ENCODE measurements at places on chromosomes 5 and 9.

DNA sequence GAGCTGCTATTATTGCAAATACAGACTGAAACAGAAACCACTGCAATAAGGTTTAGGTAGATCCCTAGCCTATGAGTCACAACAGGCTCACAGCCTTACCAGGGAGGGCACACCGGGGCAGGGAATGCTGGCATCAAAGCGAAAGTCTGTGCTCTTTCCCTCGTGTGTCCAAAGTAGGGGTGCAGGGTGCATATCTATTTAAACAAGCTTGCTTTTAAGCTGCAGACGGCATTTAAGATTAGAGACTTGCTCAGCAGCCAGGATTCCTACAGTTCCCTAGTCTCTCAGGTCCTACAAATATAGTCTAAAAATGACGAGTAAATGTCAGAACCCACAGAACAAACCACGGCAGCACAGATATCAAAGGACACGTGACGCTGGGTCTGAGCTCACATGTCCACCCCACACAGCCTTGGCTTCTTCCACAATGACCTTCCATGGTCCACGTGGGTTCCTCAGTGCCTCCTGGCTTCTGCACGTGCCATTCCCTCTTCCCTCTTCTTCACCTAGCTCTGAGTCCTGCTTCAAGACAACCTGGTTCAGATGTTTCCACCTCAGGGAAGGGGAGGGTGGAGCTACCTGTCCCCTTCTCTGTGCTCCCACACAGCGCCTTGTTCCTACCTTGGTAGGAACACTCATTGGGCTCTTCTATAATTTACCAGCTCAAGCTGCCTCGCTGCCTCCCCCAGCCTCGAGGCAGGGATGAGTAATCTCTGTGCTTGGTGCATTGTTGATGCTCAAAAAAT, 193.2 kb downstream of the MAPKAP1 start:
- H3K36me3 ChIP-seq, result no peaks in the 10 kb centered on the region
- H3K27ac ChIP-seq, result peak overlapping the region; percentile 21
- H3K27me3 ChIP-seq, result no peaks in the 10 kb centered on the region
- peaks cover 14% of the 10 kb centered on the region for H3K4me1 ChIP-seq
- no peak for DNase-seq
- peak overlapping the region; percentile 20 for H3K4me3 ChIP-seq

GRCh38 chr9:112034216-112034611, 137.6 kb downstream of the UGCG start:
- H3K27me3 ChIP-seq, result no peaks in the 10 kb centered on the region
- peaks cover 77% of the 10 kb centered on the region for H3K4me1 ChIP-seq
- peaks cover 46% of the 10 kb centered on the region for H3K36me3 ChIP-seq
- H3K27ac ChIP-seq, result peak overlapping the region; percentile 58
- no peak for DNase-seq

- H3K27ac ChIP-seq, result no peak within 1 kb of the TSS
- peaks cover 2% of the 10 kb centered on the region for H3K36me3 ChIP-seq
- peaks cover 62% of the 10 kb centered on the region for H3K27me3 ChIP-seq
- H3K4me1 ChIP-seq, result peaks cover 7% of the 10 kb centered on the region
- DNase-seq, result peak; percentile 69
These were observed at the start of gene ROR2 for GRCh38 chr9:91949946-91950664. TSS of gene ROR2 (minus strand) at chr9:91950228.

DNA sequence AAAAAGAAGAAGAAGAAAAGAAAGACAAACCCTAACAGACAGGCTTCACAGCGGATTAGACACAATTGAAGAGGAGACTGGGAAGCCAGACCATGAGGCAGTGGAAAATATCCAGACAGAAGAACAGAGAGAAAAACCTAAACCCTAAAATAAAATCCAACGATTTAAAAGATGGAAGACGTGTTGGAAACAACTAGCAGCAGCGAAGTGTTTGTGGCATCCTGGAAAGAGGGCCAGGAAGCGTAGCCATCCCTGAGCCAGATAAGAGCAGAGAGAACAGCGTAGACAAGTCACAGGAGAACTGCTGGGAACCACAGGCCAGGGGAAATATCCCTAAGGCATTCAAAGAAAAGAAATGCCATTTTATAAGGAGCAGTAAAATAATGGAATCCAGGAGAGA, 39.7 kb upstream of the NKD2 start:
- peak overlapping the region; percentile 5 for H3K27ac ChIP-seq
- H3K27me3 ChIP-seq, result peaks cover 50% of the 10 kb centered on the region
- H3K4me3 ChIP-seq, result peak overlapping the region; percentile 7

- H3K27ac ChIP-seq, result no peak overlapping the region
- DNase-seq, result no peak
These were observed 521.9 kb downstream of the TLE4 start for GRCh38 chr9:80093695-80094094.

- H3K27ac ChIP-seq, result no peak overlapping the region
- DNase-seq, result no peak
- no peaks in the 10 kb centered on the region for H3K36me3 ChIP-seq
- no peaks in the 10 kb centered on the region for H3K27me3 ChIP-seq
- H3K4me3 ChIP-seq, result no peak overlapping the region
These were observed 307.2 kb downstream of the MTRR start for GRCh38 chr5:8176101-8176693.

GRCh38 chr5:127233590-127233989, 57.0 kb upstream of the MEGF10 start:
- H3K4me3 ChIP-seq, result no peak overlapping the region
- no peaks in the 10 kb centered on the region for H3K36me3 ChIP-seq
- peaks cover 16% of the 10 kb centered on the region for H3K4me1 ChIP-seq
- H3K27me3 ChIP-seq, result no peaks in the 10 kb centered on the region
- no peak overlapping the region for H3K27ac ChIP-seq

GRCh38 chr9:73154271-73154670, 2.6 kb downstream of the ANXA1 start:
- H3K36me3 ChIP-seq, result peaks cover 35% of the 10 kb centered on the region
- no peak for DNase-seq
- H3K4me1 ChIP-seq, result peaks cover 77% of the 10 kb centered on the region
- no peaks in the 10 kb centered on the region for H3K27me3 ChIP-seq
- peak overlapping the region; percentile 88 for H3K4me3 ChIP-seq

DNA sequence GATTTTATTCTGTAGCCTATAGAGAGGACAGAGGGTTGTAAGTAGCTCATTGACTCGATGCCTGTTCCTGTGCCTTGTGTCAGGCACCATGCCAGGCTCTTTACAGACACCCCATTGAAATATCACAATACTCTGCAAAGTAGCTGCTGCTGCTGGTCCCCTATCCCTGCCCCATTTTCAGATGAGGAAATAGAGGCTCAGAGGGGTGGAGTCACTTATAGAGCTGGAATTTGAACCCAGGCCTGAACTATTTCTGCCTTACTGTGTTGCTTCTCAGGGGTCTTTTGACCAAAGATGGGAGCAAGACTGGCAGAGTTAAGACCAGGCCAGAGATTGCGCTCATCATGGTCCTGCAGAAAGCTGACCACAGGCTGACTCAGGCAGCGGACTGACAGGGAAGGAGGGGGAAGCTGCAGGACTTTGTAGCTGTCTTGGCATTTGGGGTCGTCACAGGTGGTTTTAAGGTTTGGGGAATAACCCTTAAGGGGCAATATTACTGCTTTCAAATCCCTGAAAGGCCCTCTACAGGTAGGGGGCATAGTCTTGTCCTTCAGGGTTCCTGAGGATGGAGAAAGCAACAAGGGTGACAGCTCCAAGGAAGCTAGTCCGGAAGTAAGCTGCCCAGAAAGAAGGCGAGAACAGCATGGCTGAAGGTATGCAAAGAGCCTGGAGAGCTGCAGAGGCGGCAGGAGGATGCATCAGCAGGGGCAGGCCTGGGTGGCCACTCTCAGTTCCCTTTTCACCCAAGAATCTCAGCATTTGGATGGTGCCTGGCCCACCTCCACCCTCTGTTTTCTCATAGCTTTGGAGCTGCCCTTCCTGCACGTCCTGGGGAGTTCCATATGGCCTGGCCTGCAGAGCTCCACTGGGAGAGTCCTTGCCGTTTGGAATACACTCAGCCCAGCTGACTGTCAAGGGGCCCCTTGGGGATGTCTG, 18.3 kb upstream of the NDST1 start:
- no peak overlapping the region for H3K27ac ChIP-seq
- no peak for DNase-seq
- H3K4me1 ChIP-seq, result peaks cover 3% of the 10 kb centered on the region
- H3K4me3 ChIP-seq, result no peak overlapping the region
- H3K36me3 ChIP-seq, result no peaks in the 10 kb centered on the region

DNA sequence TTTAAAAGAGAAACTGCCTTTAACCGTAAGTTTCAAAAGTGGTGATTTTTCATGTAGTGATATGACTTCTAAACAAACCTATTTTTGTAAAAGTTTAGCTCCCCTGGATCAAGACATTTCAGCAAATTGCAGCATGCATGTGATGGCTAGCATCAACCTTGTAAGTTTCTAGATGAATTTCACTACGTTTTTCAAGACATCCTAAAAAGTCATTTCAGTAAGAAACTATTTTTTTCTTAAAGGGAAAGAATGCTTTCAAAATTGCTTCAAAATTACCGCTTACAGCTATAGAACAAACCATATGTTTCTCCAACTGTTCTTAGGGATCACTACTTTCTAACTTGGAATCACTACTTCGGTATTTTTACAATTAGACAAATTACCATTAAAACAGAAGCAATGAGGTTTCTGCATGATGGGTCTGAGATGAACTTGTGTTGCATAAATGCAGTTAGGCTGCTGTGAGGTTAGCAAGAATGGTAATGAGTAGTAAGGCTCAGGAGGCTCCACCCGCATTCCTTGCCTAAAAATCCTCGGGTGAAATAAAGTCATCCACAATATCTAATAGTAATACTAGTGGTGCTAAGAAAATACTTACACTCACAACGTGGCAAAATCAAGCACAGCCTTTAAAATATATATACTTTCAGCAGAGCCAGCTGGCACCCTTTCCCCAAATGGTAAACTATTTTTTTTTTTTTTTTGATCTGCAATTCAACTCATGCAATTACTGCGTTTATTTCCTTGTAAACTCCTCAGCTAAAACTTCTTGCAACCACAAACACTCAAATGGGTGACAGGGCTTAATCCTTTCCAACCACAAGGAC, 53.8 kb downstream of the CDC14B start:
- peak overlapping the region; percentile 74 for H3K4me3 ChIP-seq
- H3K36me3 ChIP-seq, result no peaks in the 10 kb centered on the region
- peaks cover 16% of the 10 kb centered on the region for H3K4me1 ChIP-seq
- no peak for DNase-seq

DNA sequence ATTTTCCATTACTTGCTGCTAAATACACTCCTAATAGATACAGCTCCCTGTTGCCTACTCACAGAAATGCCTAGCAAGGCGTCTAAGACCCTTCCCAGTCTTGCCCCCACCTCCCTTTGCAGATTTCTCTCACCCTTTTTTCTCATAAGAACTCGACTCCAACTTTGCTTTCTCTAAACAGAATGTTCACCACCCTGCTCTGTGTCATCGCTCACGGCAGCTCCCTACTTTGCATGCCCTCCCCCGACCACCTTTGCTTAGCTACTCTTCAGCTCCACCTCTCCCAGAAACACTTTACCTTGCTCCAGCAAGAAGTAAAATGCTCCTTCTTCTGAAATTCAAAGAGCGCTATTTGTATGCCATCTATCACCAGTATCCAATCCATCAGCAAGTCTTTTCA, 15.2 kb upstream of the PPP1R2B start:
- no peak overlapping the region for H3K4me3 ChIP-seq
- DNase-seq, result no peak
- H3K27me3 ChIP-seq, result no peaks in the 10 kb centered on the region
- no peak overlapping the region for H3K27ac ChIP-seq
- no peaks in the 10 kb centered on the region for H3K36me3 ChIP-seq
- H3K4me1 ChIP-seq, result peaks cover 10% of the 10 kb centered on the region

GRCh38 chr5:76542887-76543690, 80.1 kb downstream of the F2RL2 start:
- no peaks in the 10 kb centered on the region for H3K27me3 ChIP-seq
- H3K27ac ChIP-seq, result peak overlapping the region; percentile 91
- DNase-seq, result peak; percentile 67
- H3K36me3 ChIP-seq, result no peaks in the 10 kb centered on the region

DNA sequence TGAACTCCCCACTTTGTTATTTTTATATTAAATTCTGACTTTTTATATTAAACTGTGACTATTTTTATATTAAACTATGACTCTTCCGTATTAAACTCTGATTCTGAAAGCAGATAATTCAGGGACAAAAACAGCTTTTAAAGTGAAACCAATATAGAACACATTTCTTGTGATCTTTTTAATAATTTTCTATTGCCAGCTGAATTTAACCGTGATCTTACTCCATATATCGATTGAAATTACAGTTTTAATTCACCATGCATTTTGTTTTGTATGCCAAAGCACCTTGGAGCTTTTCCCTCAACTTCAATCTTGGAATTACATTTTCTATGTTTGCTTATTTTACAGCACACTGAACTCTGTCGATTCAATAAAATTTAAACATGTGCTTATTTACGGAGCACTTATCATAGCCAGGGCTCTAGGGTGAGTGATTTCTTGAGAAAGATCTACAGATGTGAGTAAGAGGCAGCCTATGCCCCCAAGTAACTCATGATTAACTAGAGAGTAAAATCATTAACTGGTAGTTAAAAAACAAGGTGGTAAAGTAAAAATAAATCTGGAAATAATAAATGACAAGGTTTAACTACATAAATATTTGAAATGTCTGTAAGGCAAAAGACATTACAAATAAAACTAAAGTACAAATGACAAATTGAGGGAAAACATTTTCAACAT, 72.9 kb upstream of the ALDH1B1 start:
- no peak overlapping the region for H3K27ac ChIP-seq
- no peak for DNase-seq
- H3K4me3 ChIP-seq, result no peak overlapping the region
- H3K27me3 ChIP-seq, result peaks cover 10% of the 10 kb centered on the region
- H3K36me3 ChIP-seq, result no peaks in the 10 kb centered on the region

GRCh38 chr9:135706288-135706687, 4.3 kb downstream of the KCNT1 start:
- H3K27ac ChIP-seq, result no peak overlapping the region
- H3K36me3 ChIP-seq, result no peaks in the 10 kb centered on the region
- no peak for DNase-seq
- peaks cover 2% of the 10 kb centered on the region for H3K4me1 ChIP-seq

- no peaks in the 10 kb centered on the region for H3K36me3 ChIP-seq
- H3K4me3 ChIP-seq, result no peak overlapping the region
- peaks cover 3% of the 10 kb centered on the region for H3K27me3 ChIP-seq
These were observed 136.1 kb downstream of the PDE4D start for GRCh38 chr5:59757442-59757841.

- no peak for DNase-seq
- H3K27ac ChIP-seq, result no peak overlapping the region
- no peak overlapping the region for H3K4me3 ChIP-seq
These were observed 384.8 kb upstream of the PCSK5 start for GRCh38 chr9:75505654-75506053.

DNA sequence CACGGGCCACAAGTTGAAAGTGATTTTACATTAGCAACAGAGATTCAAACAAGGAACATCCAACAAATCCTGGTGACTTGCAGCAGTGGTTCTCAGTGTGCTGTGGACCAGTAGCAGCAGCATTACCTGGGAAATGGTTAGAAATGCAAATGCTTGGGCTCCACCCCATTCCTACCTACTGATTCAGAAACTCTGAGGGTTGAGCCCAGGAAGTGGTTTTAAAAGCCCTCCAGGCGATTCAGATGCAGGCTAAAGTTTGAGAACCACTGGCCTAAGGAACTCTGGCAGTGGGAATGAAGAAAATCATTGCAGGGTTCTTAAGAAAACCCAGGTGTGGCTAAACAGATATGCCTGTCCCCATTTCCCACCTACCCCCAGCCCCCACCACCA, 398.8 kb downstream of the ENC1 start:
- no peaks in the 10 kb centered on the region for H3K36me3 ChIP-seq
- H3K27ac ChIP-seq, result no peak overlapping the region
- no peak overlapping the region for H3K4me3 ChIP-seq
- H3K27me3 ChIP-seq, result peaks cover 6% of the 10 kb centered on the region

GRCh38 chr5:54533541-54534190, 16.1 kb downstream of the SNX18 start:
- H3K27ac ChIP-seq, result no peak overlapping the region
- no peak overlapping the region for H3K4me3 ChIP-seq
- H3K27me3 ChIP-seq, result no peaks in the 10 kb centered on the region
- no peak for DNase-seq
- peaks cover 24% of the 10 kb centered on the region for H3K36me3 ChIP-seq

Measured in activated CD8-positive, alpha-beta T cell treated with anti-CD3 and anti-CD28 coated beads, Interleukin-2, amount 10 ng/mL, durations not matched to agents 7 days and 5 days (primary cell).